GM18507 (cell line): ENCODE measurements at places on chromosomes 7 and 10.
A peak's percentile ranks its signal among the peaks of the same experiment; 100 is the strongest.

DNA sequence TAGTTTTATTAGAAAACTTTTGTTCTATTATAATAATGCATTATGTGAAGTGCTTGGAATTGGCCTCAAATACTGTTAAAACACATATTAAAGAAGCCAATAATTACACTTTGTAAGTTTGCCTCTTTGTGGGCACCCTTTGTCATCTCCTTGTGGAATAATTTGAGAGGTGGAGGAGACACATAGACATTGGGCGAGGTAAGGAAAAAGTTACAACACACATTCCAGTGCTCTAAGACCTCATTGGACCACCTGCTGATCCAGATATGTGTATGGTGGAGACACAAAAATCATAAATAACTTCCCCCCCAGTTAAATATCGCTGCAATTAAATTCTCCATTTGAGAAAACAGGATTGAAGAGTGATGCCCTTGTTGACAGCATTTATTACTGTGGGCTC lies 511.8 kb downstream of the GFRA1 start:
- no peak for DNase-seq

DNA sequence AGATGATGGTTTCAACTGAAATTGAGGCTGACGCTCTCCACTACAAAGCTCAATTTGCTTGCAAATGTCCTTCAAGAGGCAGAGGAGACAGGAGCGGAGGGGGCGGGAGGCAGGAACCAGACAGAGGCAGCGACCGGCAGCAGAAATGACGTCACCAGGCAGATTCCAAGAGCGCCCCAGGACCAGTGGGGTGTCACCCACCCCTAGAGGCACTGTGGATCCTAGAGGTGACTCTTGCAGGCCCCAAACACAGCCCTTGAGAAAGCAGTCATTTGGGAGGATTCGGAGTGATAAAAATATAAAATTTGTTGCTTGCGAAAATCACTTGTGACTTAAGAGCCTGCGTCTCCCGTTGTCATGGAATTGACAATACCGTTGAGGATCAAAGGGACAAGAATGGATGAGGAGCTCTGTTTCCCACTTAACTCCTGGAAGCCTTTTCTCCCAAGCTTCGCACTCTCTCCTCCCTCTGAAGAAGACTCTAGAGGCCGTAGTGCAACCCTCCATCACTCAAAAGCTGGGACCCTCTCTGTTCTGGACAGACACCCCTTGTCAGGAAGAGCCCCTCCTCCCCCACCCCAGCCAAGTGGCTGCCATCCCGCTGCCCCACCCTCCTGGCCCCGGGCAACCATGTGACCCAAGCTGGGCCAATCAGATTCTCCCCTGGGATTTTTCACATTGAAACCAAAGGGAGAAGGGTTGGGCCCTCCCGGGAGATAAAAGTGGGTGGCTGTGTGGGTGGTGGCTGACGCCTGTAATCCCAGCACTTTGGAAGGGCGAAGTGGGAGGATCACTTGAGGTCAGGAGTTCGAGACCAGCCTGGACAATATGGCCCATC lies 16.3 kb upstream of the SLC29A4 start:
- no peak for DNase-seq

- DNase-seq = peak; percentile 52
These were observed 44.0 kb downstream of the LDB3 start for GRCh38 chr10:86712317-86712707.

DNA sequence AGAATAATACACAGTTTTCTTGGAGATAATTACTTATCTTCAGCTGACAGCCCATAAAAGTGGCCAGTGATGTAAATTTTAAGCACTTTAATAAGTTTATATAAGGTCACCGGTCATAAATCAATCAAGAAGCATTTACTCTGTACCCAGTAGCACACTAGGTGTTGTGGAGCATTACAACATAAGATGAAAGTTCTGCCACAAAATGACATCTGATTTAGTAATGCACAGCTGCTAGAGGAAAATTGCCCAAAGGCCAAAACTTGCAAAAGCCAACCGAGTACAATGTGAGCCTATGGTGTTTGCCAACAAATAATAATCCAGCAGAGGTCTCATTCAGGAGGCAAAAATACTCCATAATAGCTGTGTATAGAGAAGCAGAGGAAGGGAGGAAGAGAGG lies 63.6 kb downstream of the GPR37 start:
- DNase-seq = no peak

DNA sequence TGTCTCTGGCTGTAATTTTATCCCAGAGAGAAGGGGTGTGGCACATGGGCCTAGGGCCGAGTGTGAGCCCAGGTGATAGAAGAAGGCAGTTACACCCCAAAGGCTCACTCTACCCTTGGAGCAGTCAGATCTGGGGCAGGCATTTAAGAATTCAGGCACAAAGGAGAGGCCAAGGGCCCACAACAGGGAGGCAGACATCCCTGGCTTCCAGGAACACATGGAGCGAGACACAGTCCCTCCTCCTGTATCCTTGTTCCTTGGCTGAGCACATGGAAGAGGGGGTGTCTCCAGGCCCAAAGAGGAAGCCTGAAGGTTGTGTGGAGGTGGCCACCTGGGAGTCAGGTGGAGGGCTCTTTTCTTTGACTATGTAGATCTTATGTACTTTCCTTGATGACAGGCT lies 286.2 kb downstream of the RPS24 start:
- DNase-seq = no peak

GRCh38 chr7:13288516-13288915 lies 601.1 kb downstream of the ARL4A start:
- DNase-seq = no peak

DNA sequence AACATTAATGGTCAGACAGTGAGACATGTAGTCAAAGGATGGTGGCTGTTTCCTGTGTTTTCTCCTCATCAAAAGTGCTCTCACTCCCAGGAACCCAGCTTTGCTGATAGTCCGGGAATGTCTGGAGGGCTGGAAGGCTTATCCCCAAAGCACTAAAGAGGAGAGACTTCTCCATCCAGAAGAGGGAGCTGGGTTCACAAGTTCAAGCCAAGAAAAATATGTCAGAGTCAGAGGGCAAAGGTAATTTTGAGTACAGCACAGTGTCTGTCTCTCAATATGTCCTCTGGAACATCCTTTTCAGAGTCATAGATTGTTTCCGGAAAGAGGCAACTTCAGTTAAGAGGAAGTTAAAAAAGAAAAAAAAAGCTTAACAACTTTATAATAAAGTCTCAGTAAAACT lies 281.5 kb upstream of the PHYHIPL start:
- DNase-seq = no peak

- no peak for DNase-seq
These were observed 89.2 kb downstream of the HERPUD2 start for GRCh38 chr7:35605760-35606159.

- DNase-seq = no peak
These were observed 151.1 kb upstream of the CACNA2D1 start for GRCh38 chr7:82594665-82595064.

DNA sequence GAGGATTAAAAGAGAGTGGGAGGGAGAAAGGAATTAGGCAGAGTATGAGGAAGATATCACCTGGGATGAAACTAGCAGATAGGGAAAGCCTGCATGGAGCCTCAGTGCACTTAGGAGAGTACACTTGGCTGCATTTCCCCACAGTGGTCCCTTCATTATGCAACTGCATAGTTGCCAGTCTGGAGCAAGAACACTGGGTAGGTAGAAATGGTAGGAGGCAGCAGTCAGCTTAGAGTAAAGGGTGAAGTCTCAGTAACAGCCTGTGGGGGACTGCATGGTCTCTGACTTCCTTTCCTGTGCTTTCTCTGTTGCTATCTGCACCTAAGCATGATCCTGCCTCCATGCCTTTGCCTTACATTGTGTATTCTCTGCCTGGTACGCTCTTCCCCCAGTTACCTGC lies 14.0 kb upstream of the PCGF5 start:
- no peak for DNase-seq

DNA sequence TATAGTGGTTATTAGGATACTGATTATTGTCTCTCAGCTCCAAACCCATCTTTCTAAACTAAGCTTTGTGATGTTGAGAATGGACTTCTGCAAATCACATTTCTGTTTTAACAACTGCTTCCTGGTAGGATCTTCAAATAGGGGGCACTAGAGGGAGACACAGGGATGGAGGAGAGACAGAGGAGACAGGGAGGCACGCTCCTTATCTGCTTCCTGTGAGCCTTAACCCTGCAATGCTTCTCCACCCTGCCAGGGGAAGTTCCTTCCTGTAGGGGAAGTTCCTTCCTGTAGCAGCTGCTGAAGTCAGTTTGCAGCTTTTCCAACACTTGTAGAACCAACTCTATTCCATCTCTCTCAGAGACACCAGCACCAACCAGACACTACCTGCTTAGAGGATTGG lies 847.2 kb downstream of the CCSER2 start:
- DNase-seq = no peak

DNA sequence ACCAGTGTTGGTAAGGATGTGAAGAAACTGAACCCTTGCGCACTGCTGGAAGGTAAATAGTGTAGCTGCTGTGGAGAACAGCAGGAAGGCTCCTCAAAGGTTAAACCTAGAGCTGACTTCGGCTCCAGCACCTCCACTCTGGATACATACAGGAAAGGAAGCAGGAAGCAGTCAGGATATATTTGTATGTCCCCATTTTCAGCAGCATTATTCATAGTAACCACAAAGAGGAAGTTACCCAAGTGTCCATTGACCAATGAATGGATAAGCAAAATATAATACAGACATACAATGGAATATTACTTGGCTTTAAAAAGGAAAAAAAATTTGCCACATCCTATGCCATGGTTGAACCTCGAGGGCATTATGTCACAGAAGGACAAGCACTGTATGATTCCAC lies 15.0 kb downstream of the RET start:
- DNase-seq = no peak

DNA sequence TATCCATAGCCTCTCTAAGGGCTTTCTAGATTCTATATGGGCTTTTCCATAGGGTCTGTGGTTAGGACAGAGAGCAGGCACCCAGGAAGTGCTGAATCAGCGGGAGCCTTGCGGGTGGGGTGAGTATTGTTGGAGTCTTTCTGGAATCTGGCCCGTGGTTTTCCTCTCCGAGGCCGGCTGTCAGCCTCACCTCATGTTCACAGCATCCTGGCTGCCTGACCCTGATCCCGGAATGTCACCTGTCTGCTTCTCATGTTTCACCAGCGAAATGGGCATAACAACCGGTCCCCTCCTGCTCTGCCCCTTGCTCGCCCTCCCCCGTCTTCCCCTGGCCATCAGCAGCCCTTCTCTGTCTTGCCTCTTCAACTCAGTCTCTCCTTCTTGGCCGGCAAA lies 36.5 kb downstream of the DDIT4 start:
- DNase-seq = no peak

DNA sequence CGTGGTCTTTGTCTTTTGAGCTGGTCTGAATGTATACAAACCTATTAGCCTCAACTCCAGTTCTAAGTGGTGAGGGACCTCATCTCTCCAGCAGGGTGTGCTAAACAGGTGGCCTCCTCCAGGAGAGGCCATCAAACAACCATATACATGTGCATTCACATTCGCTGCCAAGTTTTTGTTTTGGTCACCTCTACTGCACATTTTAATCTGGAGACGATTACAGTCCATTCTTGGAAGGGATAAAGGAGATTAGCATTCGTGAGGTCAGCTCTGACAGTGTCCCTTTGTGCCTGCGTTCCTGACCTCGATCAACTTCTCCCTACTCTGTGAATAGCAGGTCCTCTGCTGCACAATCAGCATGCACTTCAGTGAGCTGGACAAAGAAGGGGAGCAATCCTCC lies 60.8 kb downstream of the RHOBTB1 start:
- no peak for DNase-seq

DNA sequence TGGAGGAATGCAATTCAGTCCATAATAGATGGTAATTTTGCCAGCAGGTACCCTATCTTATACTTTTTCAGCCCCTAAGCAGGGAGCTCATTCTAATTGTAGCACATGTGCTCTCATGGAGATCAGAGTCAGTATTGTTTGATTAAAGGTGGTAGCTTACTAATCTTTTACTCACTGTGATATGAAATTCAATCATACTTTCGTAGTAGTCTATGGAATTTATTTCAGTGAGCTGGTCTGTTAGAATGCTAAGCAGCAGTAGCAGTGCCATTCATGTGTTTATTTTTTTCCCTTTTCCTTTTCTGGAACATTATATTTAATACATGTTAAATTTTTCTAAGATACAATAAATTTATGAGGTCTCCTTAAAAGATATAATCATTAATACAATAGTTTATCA lies 109.0 kb downstream of the ST7 start:
- DNase-seq = no peak

DNA sequence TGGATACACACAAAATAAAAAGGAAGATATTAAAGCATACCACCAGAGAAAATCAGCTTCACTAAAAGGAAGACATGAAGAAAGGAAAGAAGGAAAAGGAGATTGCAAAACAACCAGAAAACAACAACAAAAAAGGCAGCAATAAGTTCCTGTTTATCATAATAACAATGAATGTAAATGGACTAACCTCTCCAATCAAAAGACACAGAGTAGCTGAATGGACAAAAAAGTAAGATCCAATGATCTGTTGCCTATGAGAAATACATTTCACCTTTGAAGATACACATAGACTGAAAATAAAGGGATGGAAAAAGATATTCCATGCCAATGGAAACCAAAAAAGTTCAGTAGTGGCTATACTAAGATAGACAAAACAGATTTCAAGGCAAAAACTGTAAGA lies 30.3 kb upstream of the FAM171A1 start:
- DNase-seq = no peak

- DNase-seq = no peak
These were observed 21.9 kb upstream of the CDCA7L start for GRCh38 chr7:21967598-21968003.

DNA sequence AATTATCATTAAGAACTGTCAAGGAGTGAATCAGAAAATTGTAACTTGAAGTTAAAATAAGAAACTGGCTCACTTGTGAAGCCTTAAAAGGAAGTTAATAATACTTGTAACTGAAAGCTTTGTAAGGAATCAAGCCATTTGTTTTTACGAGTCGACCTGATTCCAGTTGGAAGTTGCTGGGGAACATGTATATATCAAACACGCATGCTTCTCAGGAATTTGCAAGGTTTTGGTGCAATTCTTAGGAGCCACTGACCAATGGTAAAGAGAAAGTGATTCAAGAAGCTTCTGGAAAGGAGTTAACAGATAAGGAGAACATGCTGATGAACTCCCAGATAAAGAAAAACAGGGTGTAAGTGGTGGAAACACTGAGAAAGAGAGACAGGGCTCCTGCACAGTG lies 56.4 kb downstream of the ETV1 start:
- DNase-seq = no peak

DNA sequence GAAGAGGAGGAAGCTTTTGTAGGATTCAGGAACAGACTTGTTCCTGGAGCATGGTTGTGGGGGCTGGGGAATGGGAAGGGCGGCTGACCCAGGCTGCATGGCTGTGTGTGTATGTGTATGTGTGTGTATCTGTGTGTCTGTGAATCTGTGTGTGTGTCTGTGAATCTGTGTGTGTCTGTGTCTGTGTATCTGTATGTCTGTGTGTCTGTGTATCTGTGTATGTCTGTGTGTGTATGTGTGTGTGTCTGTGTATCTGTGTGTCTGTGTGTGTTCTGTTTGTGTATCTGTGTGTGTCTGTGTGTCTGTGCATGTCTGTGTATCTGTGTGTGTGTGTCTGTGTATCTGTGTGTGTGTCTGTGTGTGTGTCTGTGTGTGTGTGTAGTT lies 6.6 kb upstream of the STX1A start:
- no peak for DNase-seq

DNA sequence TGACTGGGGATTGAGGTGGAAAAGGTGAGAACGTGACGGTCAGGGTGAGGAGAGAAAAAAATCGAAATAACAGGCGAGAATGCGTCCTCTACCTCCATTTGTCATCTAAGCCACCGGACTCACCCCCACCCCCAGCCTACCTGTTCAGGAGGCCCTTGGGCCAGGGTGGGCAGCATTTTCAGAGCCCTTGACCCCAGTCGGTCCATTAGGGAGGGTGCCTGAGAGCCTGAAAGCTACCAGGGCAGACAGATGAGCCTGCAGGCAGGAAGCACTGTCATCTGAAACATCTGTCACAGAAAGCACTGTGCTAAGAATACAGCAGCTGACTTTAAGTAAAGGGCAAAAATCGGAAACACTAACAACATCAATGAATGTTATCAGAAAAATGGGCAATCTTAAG lies 47.0 kb downstream of the MAD1L1 start:
- no peak for DNase-seq
